Naive thymus-derived CD4-positive, alpha-beta T cell (primary cell): ENCODE measurements at places on chromosomes 16 and 17.
A peak's percentile ranks its signal among the peaks of the same experiment; 100 is the strongest.

DNA sequence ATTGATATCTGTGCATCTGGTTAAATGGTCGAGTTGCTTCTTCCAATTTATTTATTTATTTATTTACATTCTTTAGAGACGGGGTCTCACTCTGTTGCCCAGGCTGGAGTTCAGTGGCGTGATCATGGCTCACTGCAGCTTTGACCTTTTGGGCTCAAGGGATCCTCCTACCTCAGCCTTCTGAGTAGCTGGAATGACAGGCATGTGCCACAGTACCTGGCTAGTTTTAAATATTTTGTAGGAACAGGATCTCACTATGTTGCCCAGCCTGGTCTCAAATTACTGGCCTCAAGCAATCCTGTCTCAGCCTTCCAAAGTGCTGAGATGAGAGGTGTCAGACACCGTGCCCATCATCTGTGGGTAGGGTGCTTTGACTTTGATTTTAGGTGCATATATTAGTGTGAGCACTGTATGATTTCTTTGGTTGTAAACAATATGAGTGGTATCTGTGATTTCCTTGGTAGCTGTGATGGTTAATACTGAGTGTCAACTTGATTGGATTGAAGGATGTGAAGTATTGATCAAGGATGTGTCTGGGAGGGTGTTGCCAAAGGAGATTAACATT is 90.2 kb downstream of the BCAS3 start:
- DNase-seq = no peak

- DNase-seq = no peak
Measured at GRCh38 chr16:20203272-20203671, 124.0 kb downstream of the GP2 start.

GRCh38 chr16:84050316-84050715 is 7.7 kb upstream of the SLC38A8 start:
- no peak for DNase-seq

DNA sequence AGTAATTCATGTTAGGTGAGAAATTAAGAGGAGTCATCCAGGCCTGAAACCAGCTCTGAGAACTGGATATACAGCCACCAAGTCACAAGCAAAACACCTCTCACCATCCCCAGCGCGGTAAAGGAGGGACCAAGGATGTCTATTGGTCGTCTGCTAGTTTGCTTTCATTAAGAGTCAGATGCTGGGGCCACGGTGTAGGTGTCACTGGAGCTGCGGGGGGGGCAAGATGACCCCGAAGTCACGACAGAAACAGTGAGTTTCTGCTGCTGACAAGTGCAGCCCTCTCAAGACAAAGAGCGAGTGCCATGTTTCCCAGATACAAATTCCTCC is 790 bp downstream of the NCBP3 start:
- no peak for DNase-seq

- peak; percentile 51 for DNase-seq
Measured at GRCh38 chr16:88681709-88682451, 4.4 kb downstream of the SNAI3 start.

DNA sequence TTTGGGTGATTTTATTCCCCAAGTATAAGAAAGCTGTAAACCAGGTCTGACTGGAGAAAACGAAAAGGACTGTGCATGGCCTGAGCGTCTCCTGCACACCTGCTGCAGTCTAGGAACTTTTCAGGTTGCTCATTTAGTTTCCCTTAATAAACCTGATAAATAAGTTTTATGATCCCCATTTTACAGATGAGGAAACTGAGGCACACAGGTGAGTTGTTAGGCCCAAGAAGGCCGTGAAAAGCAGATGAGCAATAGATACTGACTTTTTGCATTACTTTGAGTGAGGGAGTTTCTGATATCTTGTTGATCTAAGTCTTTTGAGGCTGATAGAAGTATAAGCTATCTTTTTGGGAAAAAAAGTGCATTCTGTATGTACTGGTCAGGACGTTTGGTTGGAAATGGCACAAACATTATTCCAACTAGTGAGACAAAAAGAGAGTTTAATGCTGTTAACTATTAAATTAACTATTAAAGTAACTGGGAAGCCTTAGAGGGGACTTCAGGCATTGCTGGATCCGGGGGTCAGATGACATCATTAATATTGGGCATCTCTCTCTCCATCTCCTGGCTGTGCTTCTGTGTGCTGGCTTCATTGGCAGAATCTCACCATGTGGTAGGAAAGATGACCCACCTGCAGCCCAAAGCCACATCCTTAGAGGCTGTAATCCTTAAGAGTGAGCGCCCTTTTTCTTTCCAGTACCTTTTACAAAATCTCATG is 163.4 kb downstream of the CMIP start:
- DNase-seq = no peak

DNA sequence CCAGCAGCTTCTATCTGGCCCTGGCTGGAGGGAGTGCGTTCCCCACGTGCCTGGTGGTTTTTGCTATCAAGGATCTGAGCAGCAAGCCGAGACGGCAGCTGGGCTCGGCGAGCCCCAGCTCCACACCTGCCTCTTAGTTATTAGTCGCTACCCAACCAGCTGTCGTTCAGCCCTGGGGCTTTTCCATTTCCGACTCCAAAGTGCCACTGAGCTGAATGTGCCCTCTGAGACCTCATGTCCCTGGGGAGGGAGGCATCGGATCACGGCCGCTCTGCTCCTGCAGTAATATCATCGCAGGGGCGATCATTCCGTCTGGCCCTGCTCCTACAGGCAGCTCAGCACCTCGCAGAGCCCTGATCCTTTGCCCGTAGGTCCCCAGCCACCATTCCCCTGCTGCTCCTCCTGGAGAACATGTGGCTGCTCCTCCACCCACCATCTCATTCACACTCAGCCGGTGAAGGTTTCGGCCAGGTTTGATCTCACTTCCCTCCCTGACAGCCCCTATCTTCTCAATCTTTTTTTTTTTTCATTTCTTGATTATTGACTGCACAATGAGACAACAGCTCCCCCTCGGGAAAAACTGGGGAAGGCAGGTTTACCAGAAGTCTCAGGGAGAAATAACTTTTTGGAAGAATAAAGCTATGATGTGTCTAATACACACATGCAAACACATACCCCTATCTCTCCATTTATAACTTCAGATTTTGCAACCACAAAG is 86.7 kb downstream of the ZFHX3 start:
- DNase-seq = no peak

GRCh38 chr17:43308999-43309398 is 75.2 kb upstream of the RNU2-1 start:
- no peak for DNase-seq

DNA sequence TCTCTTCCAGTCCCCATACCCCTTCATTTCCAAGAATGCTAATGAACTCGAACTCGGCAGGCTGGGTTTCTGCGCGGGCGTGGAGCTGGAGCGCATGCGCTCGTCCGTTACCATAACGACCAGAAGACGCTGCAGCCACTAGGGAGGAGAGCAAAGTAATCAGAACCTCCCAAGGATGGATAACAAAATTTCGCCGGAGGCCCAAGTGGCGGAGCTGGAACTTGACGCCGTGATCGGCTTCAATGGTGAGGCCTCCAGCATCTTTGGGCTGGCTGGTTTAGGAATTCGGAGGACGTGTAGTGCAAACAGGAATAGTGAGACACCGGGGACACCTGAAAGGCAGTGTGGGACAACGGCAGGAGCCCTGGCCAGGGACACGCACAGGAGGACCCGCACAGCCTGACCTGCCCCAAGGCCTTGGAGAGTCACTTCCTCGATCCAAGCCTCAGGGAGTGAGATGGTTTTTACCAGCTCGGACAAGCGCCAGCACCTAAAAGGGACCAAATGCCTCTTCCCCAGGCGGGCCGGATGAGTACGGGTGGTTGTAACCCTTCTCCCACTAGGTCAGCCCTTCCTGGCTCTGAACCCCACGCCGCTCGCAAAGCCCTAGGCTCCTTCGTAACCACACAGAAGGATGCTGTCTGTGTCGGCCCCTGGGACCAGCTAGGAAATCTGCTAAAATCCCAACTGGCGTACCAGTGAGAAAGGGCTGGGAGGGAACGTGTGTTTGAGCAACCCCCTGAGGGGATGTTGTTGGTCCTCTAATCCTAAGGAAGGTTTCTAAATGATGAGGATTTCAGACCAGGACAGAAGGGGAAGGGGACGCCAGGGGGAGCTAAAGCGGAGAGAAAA is at the start of gene CFAP52:
CFAP52 (plus strand) TSS at position 122 of the 852 bp plus-strand sequence; CDS start at position 176, 54 bp downstream.
- peak; percentile 59 for DNase-seq

DNA sequence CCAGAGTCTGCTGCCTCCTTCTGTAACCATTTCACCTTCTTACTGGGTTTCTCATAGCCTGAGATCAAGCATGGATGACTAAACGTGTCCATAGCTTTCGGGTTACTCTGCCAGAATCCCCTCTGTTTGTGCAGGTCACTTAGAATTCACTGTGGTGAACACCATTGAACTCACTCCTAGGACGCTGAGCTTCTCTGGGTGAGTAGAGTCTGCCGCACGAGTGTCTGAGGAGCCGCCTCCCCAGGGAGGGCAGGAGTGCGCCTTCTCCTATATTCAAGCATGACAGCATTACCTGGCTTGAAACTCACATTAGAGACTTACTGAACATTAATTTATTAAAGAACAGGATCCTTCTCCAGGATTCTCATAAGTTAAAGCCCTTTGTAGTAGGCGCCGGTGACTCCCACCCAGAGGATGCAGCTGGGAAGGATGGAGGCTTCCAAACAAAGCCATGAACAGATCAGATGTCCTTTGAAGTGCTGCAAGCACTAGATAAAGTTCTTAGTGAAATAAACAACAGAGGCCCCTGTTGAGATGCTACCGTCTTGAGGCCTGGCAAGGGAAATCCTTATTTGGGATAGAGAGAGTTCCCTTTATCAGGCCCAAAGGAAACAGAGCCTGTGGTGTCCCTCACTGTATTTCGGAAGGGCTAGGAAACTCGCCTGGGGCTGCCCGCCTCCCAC is 144.6 kb upstream of the PLCG2 start:
- no peak for DNase-seq

GRCh38 chr16:1420111-1420539 is 422 bp downstream of the UQCC4 start:
- DNase-seq = no peak

DNA sequence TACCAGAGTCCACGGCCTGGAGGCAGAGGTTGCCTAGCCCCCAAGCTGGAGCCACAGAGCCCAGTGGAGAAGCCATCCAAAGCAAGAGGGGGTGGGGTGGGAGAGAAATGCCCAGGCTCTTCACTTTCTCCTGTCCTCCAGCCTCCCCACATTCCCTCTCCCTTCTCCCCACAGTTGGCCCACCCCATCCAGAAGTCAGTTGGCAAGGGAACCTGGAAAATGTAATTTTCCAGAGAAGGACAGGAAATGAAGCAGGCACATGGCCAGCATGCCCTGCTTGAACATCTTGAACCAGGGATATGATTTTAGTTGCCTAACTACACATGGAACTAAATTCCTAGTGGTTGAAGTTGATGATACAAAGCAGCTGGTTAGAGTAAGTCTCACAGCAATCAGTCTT is 73.3 kb upstream of the IRX6 start:
- DNase-seq = no peak
